HFF-Myc (cell line): ENCODE measurements at places on chromosomes 3 and 15.

GRCh38 chr3:189282741-189283140, 111.0 kb downstream of the TPRG1 start:
- no peak for DNase-seq

- DNase-seq: no peak
These were observed 557.2 kb downstream of the NR2F2 start for GRCh38 chr15:96887730-96888129.

DNA sequence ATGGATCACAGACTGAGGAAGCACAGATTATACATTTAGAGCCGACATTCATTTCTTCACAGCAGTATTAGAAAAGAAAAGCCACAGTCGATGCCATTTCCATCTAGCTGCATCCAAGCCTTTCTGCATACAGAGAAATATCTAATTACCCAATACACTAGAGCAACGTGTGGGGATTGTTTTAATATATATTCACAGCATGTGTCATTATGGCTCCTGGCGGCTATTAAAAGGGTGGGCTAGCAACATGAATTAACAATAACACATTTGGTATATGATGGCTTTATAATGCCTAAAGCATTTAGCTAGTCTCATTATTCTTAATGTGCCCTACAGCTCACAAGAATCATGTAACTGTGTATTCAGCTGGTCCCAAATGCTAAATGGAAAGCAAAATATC, 1030.5 kb downstream of the FHIT start:
- no peak for DNase-seq

GRCh38 chr3:191197761-191198306, 1.2 kb upstream of the OSTN start:
- no peak for DNase-seq

- DNase-seq: no peak
These were observed 21.0 kb upstream of the ATP2B2 start for GRCh38 chr3:10526366-10526765.

- no peak for DNase-seq
These were observed 787.7 kb downstream of the MCTP2 start for GRCh38 chr15:95018888-95019545.

DNA sequence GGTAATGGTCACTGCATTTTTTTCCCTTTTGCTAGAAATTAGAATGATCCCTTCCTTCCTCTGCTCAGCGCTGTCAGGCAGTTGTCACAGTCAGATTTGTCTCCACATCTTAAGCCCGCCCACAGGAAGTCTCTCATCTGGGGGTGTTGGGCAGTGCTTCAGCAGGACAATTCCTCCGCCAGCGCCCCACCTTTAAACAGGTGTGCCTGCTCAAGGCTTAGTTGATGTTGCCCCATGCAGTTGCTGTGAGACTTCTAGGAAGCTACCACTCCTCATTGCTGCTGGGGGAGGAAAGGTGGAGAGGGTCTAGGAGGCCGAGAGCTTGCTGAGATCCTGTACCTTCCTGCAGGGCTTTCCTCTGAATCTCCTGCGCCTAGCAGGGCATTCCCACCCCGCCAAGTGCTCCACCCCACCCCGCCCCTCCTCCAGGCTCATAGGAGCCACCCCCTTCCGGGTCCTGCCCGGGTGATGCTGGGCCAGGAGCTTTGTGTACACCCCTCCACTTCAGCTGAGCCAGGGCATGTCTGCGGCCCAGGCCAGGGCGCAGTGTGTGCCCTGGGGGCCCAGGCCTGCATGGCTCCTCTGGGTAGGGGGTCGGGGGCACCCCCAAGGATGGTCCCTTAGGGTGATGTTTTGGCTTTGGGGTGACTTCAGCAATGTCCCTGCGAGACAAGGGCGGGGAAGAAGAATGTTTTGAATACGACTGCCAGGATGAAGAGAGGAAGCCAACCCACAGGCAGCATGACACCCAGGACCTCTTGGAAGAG, 68.7 kb downstream of the TRAK1 start:
- no peak for DNase-seq

GRCh38 chr15:83278191-83278590, 6.3 kb downstream of the BNC1 start:
- DNase-seq: no peak

- DNase-seq: no peak
These were observed 605.9 kb downstream of the ROBO1 start for GRCh38 chr3:79161941-79162340.

GRCh38 chr3:154334973-154335420, 10.7 kb upstream of the DHX36 start:
- DNase-seq: peak; percentile 20

DNA sequence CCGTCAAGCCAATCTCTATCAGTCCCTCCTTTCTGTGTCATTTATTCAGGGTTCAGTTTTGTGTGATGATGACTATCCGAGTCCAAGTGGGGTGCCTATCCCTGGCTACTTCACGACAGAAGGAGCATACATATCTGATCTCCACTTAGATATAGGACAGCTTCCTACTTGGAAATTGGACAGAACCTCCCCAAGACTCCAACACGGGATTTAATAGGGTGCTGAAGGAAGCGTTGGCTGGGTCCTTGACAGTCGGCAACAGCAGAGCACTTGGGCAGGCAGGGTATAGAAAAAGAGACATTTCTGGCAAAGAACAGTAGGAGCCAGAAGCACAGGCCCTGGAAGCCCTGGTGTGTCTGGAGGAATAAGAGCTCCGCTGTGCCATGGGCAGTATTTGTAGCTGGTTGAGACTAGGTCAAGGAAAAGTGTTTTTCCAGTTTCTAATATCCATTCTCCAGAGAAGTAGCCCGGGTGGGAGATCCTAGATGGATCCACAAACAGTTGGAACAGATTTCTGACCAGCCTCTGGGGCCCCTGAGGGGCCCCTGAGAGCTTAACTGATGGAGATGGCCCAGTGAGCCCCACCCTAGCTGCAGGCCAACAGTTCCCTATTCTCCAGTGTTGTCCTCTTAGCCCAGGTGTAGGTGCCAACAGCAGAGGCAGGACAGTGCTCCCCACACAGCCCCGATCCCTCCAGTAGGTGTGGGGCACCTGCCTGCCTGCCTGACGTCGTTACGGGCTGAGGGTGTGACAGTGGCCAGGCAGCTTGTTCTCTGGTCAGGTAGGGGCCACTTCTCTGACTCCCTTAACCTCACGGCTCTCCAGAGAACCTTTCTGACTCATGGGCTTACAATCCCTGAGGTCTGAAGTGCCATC, 130.8 kb downstream of the CHCHD6 start:
- no peak for DNase-seq

DNA sequence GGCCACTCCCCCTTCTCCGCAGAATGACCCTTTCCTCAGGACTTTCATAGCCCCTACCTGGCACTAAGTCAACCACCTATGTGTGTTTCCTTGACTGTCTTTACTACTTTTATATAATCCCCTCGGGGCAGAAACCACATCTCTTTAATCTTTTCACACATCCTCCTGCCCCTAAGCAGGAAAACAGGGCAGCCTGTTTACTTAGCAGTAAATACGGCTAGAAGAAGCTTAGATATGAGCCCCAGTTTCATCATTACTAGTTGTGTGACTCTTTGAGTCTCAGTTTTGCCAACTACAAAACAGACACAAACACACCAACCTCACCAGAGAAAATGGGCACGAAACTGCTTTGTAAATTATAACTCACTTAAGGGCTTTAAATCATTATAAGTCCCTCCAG, 98.3 kb downstream of the CYP19A1 start:
- DNase-seq: no peak

- no peak for DNase-seq
These were observed 323.5 kb downstream of the RORA start for GRCh38 chr15:60905587-60905986.

- DNase-seq: no peak
These were observed 195.9 kb downstream of the EPHB1 start for GRCh38 chr3:134991003-134991402.

- DNase-seq: no peak
These were observed 379.9 kb upstream of the RBMS3 start for GRCh38 chr3:28901018-28901417.

- no peak for DNase-seq
These were observed at the start of gene CD200 for GRCh38 chr3:112333002-112333380. CD200 (plus strand) TSS chr3:112333156; CDS start chr3:112333213, 57 bp downstream.

- DNase-seq: no peak
These were observed 35.2 kb downstream of the CMSS1 start for GRCh38 chr3:99852851-99853250.

GRCh38 chr3:53850895-53851294, 4.5 kb downstream of the IL17RB start:
- DNase-seq: peak; percentile 47
